Dermis lymphatic vessel endothelial cell (primary cell): ENCODE measurements at places on chromosomes 1 and 21. TPM values are rescaled to one million over a fixed set of nuclear protein-coding genes. Genes with fewer than 3 reads are reported as not detected.

The ADAM30 gene
- total RNA-seq = not detected in 2 replicates

The SEMA4A gene
- 0.52 and 0.65 TPM in 2 replicates for total RNA-seq

The LCE1D gene
- total RNA-seq = not detected in 2 replicates

The BMP8A gene
- not detected in 2 replicates for total RNA-seq

The OLFM3 gene
- total RNA-seq = not detected in 2 replicates
